T-helper 2 cell (primary cell): ENCODE measurements at places on chromosomes 13 and 19.

- DNase-seq: no peak
Measured at GRCh38 chr13:28819735-28820098, 422 bp upstream of the MTUS2 start.

- DNase-seq: no peak
Measured at GRCh38 chr13:113558461-113558860, 26.1 kb upstream of the TFDP1 start.

DNA sequence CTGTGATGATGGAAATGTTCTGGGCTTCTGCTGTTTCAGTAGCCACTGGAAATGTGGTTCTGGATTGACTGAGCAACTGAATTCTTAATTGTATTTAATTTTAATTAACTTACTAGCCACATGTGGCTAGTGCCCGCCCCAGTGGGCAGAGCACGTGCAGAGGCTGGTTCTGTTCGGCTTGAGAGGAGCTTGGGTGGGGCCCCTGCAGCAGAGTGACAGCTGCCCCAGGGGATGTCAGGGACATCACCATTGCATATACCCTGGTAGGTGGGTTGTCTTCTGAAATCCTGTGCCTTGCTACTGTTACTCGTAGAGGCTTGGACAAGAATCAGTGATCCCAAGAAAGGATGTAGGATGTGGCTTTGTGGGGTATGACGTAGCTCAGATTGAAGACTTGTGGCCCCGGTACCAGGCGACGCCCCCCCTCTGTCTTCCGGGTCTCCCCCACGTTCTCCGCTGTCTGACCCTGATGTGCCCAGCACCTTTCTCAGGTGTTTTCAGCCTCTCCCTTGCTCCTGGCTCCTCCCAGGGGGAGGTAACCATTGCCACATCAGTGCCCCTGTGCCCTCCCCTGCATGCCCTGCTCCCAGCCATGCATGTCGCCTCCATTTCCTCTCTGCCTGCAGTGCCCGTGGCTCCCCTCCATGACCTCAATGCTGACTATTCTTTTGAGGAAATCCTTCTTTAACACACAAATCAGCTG lies 102.6 kb upstream of the RNF113B start:
- peak; percentile 15 for DNase-seq

DNA sequence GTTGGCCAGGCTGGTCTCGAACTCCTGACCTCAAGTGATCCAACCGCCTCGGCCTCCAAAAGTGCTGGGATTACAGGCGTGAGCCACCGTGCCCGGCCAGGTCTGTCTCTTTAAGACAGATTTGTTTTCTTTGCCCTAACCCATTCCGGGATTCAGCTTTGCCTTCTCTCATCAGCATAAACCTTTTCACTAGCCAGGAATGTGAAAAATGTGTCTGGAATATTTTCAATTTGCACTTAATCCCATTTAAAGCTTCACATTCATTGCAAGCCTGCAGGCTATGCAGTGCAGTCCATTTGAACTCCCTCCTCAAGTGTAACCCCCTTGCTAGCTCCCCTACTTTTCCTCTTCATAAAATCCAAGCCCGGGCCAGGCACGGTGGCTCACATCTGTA lies 880 bp upstream of the TMEM160 start:
- no peak for DNase-seq

- no peak for DNase-seq
Measured at GRCh38 chr13:29284726-29285125, 310.8 kb downstream of the SLC7A1 start.
